ENCODE measurements at places on chromosomes 2 and 18.

DNA sequence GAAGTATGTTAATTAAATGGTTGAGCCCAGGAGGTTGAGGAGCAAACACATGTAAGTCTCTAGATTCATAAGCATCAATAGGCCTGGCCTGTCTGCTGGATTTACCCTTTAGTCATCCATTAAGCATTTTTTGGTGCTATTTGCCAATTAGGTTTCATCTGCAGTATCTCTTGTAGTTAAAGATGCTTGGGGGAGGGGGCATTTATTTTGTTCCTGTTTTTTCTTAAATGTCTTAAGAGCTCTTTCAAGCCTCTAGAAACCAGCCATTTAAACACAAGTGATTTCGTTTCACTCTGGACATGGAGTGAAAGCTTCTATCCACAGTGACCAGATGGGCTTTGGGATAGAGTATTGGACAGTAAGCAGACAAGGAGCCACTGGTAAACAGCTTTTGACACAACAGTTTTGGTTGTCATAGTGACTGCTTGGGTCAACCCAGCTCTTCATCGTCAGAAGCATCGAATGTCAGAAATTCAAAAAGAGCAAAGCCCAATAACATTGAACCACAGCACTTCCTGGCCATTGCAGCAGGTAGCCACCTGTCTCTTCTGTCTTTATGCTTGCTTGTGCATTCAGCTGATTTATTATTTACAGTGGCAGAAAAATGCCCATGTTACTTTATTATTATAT lies 4.9 kb downstream of the QPCT start:
- DNase-seq = no peak

DNA sequence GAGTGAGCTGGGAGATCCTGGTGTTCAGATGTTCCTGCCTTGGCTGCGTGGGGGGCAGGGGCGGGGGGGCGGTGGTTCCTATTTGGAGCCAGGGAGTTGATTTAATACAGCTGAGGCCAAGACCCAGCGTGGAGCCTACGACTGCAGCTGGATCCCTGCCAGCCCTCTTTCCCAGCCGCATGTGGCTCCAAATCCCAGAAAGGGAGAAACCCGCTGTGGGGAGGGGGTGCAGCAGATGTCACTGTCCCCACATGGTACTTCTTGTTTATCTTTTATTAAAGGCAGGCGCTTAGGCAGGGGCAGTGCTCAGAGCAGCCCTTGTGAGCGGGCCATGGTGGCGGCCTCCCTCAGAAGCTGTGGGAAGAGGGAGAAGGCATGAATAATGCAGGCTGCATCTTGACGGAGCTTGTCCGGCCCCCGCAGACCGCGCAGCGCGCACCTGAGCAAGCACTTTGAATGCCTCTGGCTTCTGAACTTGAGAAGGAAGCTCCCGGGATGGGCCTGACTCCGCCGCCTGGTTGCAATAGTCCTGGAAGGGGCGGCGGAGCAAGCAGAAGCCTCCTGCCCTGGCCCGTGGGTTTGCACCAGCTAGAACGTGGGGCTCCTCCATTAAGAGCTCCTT lies 112.1 kb downstream of the GLI2 start:
- DNase-seq = no peak

GRCh38 chr2:225466891-225467604 lies 67.5 kb downstream of the NYAP2 start:
- no peak for DNase-seq

- no peak for DNase-seq
Observed at GRCh38 chr2:68250652-68251186, 1.6 kb downstream of the PPP3R1 start.

DNA sequence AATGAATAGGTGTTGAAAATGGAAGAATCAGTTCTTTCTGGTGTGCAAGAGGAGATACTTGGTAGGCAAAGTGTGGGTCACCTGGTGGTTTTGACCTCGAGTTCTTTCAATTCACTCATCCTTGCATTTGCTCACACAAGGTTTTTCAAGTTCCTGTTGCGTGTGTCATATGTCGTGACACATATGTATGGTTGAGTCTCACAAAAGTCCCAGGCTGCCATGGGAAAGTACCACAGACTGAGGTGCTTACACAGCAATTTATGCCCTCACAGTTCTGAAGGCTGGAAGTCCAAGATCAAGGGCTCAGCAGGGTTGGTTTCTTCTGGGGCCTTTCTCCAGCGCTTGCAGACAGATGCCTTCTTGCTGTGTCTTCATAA lies 64.4 kb downstream of the NCK2 start:
- no peak for DNase-seq

- no peak for DNase-seq
Observed at GRCh38 chr2:85445316-85446295, 27.1 kb downstream of the SH2D6 start.
